Activated CD4-positive, CD25-positive, alpha-beta regulatory T cell treated with anti-CD3 and anti-CD28 coated beads, Interleukin-2, amount 50 U/mL, for 72 hours (primary cell): ENCODE measurements at places on chromosomes 5 and 9.

- DNase-seq = no peak
Observed at GRCh38 chr5:95244479-95244878, 40.4 kb downstream of the MCTP1 start.

- no peak for DNase-seq
Observed at GRCh38 chr5:159448-160172, 31.7 kb upstream of the LRRC14B start.

GRCh38 chr5:157088342-157088990 lies 20.4 kb downstream of the HAVCR2 start:
- DNase-seq = no peak

DNA sequence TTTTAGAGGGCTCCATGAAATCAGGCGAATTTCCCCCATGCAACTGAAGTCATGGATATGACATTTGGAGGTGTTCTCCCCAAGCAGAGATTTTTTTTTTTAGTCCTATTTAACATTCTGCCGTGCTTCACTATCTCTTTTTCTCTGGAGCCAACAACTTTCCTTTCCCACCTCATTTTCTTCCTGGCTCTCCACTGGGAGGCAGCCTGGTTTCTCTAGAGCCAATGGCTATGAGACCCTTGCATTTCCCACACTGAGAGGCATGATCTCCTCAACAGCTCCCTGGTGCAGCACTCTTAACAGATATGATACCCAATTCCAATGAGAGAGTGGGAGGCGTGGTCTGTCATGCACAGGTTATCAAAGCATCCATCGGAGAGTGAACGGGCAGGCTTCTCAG lies 310.8 kb downstream of the DRD1 start:
- DNase-seq = no peak

DNA sequence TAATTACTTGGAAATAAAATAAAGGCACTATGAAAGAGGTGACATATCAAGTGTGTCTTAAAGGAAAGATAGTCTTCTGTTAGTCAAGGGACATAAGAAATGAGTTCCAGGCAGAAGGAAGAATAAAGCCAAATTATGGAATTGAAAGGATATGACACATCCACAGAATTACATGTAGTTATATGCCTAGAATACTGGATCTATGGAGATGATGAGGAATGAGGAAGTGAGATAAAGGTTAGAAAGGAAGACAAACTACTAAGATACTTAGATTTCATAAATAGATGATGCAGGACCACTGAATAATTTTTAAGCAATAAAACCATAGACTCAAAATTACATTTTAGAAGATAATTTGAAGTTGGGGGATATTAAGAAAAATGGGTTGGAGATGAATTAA lies 609.8 kb downstream of the PTPRD start:
- DNase-seq = no peak

DNA sequence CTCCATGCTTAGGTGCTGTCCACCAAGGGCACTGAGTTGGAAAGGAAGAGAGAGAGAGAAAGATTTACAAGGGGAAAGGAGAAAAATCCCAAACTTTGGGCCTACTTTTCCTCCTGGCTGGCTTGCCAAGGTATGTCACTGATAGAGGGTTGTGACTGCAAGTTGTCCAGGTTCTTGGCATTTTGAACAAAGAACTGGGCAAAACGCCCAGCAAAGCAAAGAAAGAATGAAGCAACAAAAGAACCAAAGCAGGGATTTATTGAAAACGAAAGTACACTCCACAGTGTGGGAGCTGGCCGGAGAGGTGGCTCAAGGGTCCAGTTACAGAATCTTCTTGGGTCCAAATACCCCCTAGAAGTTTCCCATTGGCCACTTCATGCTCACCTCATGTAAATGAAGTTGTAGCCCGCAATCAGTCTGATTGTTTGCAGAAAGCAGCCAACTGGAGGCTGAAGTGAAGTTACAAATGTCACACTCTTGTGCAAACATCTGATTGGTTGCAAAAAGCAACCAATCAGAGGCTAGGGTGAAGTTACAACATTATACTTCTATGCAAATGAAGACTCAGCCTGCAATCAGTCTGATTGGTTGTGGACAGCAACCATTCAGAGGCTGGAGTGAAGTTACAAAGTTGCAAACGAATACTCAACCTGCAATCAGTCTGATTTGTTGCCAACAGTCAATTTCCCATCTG lies 263.5 kb downstream of the YTHDC2 start:
- no peak for DNase-seq

DNA sequence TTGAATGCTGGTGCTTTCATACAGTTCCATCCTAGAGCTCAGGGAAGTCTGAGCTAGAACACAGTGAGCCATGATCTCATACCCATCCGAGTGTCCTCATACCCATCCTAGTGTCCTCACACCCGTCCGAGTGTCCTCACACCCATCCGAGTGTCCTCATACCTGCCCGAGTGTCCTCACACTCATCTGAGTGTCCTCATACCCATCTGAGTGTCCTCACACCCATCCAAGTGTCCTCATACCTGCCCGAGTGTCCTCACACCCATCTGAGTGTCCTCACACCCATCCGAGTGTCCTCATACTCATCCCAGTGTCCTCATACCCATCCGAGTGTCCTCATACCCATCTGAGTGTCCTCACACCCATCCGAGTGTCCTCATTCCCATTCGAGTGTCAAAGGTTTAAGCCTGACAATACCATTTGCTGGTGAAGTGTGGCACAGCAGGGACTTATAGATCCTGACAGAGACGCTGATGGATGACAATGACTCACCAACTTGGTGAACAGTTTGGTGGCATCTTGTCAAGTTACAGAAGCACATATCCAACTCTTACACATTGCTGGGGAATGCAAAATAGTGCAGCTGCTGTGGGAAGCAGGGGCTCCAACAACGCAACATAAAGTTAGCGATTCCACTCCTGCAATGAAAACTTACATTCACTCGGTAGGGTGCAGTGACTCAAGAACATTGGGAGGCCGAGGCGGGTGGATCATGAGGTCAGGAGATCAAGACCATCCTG lies 77.0 kb upstream of the COL5A1 start:
- peak; percentile 3 for DNase-seq

- DNase-seq = no peak
Observed at GRCh38 chr5:151492729-151493128, 45.3 kb downstream of the SLC36A1 start.

- DNase-seq = no peak
Observed at GRCh38 chr5:6185574-6185973, 192.8 kb downstream of the MED10 start.

DNA sequence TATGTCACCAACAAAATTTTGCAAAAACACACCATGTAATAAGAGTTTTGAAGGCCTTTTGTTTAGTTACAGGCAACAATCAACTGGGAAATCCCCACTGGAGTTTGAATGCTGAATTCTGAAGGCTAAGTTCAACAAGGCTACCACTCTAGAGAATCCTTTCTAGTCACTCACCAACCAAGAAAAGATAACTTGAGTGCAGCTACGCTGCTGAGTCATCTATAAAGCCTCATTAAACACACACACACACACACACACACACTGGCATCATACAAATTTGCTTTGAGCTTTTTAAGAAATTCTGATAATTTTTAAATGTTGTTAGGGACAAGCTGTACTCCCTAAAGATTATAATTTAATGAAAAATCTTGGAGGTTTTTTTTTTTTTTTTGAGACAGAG lies 219.6 kb downstream of the DENND1A start:
- no peak for DNase-seq

DNA sequence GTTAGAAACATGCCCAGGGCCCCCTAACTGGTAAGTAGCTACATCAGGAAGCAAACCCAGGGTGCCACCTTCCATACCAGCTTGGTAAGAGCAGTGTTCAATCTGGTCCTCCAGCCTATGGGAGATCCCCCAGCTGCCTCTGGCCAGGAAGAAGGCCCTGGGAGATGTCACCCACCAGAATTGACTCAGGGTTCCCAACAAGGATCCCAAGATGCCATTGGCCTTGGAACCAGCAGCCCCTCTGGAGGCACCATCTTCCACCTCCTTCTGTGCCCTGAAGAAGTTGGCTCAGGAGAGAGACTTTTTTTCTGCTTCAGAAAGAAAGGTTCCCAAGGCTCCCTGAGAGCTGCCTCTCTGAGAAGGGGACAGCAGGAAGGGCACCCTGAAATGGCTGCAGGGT lies 56.6 kb upstream of the IL17B start:
- no peak for DNase-seq

DNA sequence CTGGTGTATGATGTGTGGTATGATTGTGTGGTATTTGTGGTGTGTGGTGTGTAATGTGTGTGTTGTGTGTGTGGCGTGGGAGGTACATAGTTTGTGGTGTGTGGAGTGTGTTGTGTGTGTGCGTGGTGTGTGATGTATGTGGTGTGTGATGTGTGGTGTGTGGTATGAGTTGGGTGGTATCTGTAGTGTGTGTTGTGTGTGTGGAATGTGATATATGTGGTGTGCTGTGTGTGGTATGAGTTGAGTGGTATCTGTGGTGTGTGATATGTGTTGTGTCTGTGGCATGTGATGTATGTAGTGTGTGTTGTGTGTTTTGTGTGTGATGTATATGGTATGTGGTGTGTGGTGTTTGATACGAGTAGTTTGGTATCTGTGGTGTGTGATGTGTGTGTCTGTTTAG lies 272.5 kb upstream of the IRX1 start:
- no peak for DNase-seq

- no peak for DNase-seq
Observed at GRCh38 chr5:73295921-73296320, 122.9 kb downstream of the TMEM174 start.

DNA sequence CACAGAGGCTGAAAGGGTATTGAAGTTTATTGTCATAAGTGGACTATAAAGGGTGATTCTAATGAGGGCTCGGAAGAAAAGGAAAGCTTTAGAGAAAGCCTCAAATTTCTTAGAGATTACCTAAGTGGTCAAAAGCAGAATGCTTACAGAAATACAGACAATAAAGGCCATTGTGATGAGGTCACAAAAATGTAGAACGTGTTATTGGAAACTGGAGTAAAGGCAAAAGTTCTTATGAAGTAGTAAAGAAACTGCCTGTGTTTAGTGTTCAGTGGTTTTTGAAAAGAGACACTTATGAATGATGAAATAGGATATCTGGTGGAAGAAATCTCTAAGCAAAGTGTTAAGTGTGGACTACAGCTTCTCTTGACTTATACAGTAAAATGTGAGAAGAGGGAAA lies 726.9 kb downstream of the DNAH5 start:
- no peak for DNase-seq

GRCh38 chr9:37295178-37295577 lies 127.3 kb upstream of the GRHPR start:
- DNase-seq = no peak

DNA sequence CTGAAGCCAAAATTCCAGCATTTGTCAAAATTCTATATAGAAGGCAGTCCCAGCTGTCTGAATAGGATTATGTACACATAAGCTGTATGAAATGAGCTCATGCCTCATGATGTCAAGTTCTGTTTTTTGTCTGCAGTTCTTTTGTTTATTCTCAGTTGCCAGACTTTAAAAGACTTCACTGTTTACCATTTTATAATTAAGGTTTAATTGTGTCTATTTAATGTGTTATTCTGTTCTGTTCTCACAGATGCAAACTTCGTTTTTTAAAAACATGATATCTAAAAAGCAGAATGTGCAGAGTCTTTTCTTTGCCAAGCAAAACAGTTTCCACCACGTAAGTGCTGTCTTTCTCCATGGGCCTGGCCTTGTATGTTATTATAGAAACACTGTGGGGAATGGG lies 31.1 kb downstream of the ERAP1 start:
- DNase-seq = no peak
